ENCODE measurements at places on chromosomes 12 and 14.

- no peak for DNase-seq
These were observed 105.3 kb downstream of the PDZRN4 start for GRCh38 chr12:41293461-41293860.

- no peak for DNase-seq
These were observed 142.8 kb upstream of the TMCC3 start for GRCh38 chr12:94793191-94793595.

GRCh38 chr14:33432407-33433023 lies 493.8 kb downstream of the NPAS3 start:
- DNase-seq: no peak

DNA sequence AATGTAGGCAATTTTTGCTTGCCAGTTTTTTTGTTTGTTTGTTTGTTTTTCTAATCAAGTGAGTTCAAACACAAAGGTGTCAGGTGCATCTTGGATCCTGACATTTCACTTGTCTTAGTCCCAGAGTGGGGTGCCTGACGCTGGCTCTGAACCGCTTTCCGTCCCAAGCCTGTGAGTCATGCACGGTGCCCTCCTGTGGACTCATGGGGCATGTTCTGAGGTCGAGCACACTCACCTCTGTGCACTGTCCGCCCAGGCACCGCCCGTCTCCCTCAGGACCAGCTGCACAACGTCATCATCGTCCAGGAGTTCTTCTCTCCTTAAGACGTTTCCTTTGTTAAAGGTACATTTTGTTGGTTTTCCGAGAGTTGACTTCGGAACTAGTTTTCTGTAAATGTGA lies 98.2 kb downstream of the GLT1D1 start:
- DNase-seq: no peak

- no peak for DNase-seq
These were observed 12.4 kb downstream of the SLC2A3 start for GRCh38 chr12:7923241-7924236.

GRCh38 chr14:96616161-96616721 lies 114.1 kb downstream of the PAPOLA start:
- no peak for DNase-seq

DNA sequence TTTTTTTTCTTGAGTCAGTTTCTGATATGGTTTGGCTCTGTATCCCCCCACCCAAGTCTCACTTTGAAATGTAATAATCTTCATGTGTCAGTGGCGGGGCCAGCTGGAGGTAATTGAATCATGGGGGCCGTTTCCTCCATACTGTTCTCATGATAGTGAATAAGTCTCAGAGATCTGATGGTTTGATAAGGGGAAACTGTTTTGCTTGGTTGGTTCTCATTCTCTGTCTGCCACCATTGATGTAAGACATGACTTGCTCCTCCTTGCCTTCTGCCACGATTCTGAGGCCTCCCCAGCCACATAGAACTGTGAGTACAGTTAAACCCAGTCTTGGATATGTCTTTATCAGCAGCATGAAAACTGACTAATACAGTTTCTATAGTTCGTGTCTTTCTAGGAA lies 42.9 kb downstream of the WNK1 start:
- peak; percentile 16 for DNase-seq

GRCh38 chr12:31324116-31324844 lies 1.7 kb downstream of the SINHCAF start:
- peak; percentile 70 for DNase-seq

DNA sequence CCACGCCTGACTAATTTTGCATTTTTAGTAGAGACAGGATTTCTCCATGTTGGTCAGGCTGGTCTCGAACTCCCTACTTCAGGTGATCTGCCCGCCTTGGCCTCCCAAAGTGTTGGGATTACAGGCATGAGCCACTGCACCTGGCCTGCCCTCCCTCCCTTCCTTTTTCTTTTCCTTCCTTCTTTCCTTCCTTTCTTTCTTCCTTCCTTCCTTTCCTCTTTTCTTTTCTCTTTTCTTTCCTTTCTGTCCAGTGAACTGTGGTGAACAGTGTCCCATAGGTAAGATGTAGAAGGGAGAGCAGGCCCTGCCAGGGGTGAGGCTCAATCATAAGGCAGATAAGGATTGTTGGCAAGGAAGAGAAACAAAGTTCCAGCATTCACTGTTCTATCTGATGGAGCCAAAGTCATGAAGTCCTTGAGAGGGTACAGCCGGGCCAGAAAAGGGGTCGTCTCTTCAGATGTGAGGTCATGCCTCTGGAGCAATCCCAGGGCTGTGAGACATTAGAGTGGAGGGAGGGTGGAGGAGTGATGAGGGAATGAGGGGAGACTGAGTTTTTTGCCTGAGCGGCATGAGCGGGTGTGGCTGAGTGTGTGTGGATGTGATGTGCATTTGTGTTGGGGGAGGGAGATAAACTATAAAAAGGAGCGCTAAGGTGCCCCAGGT lies 4.2 kb upstream of the MLF2 start:
- DNase-seq: no peak
